ENCODE measurements at places on chromosomes 3 and 15.

DNA sequence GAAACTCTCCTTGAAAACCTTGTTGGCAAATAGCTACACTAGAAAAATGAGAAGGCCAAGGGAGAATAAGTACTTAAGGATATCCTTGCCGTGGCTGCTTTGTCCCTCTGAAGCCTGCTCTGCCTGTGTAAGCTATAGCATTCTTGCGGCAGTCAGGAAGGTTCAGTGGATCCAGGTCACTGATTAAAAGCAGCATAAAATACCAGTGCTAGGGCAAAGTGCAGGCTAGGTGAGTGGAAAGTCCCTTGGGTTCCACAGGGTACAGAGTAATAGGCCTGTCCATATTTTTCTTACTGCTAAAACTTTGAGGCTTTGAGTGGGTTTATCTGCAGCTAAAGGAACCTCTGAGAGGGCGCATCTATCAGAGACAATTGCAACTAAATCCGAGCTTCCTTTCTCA is 10.3 kb downstream of the CXCR6 start:
- DNase-seq: no peak

DNA sequence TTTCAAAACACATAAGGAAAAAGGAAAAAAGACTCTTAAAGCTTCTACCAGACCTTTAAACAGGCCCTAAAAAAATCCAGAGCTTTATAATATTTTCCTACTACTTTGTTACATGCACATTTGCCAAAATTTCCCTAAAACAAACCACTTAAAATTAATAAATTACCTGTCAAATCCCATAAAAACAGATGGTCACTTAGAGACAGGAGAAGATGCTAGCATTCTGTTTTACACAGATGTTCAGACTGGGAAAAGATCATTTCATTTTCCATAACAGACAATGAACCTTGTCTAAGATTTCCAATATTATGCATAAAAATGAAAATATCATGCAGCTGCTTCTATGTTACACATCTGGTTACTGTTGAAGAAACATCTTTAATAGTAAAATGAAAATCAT is 66.6 kb downstream of the SUCLG2 start:
- no peak for DNase-seq

DNA sequence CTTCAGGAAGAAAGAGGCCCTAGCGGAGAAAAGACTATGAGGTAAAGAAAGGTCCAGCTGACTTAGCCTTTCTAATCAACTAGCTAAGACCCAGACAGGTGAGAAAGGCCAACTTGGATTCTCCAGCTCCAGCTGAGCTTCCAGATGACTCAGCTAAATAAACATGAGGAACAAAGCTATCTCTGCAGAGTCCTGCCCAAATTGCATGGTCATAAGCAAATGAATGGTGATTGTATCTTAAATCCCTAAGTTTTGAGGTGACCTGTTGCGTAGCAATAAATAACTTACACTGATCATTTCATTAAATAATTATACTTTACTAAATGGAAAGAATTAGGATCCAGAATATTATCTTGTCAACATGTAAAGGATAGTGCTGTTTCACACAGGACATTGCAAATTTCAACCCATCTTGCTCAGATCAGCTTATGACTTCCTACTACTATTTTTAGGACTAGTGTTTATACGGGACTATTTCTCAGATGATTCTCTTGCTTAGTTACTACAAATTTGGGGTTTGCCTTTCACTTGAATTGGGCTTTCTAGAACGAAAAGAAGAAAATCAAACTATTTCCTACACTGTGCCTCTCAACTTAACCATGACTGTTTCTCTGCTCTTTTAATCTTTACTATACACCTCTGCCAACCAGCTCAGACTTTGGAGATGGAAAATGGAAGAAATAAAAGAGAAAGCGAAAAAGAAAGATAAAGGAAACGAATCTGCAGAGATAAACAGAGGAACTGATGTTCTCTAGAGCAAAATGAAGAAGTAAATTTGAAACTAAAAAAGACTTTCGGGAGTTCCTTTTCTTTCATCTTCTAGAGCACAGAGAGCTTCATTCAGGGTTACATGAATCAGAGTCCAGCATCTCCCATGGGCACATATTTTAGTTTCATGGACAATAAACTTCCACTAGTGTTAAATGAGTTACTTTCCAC is 6.6 kb upstream of the ADGRG7 start:
- no peak for DNase-seq

- DNase-seq: no peak
Observed at GRCh38 chr3:189363590-189364255, 192.0 kb downstream of the TPRG1 start.

- DNase-seq: no peak
Observed at GRCh38 chr3:46481636-46482035, 16.1 kb upstream of the RTP3 start.

GRCh38 chr3:98536456-98537017 is 4.8 kb downstream of the GPR15 start:
- DNase-seq: no peak

- DNase-seq: no peak
Observed at GRCh38 chr3:184565421-184566211, 4.0 kb downstream of the EPHB3 start.

GRCh38 chr3:87766721-87767120 is 292.1 kb downstream of the CGGBP1 start:
- DNase-seq: no peak

DNA sequence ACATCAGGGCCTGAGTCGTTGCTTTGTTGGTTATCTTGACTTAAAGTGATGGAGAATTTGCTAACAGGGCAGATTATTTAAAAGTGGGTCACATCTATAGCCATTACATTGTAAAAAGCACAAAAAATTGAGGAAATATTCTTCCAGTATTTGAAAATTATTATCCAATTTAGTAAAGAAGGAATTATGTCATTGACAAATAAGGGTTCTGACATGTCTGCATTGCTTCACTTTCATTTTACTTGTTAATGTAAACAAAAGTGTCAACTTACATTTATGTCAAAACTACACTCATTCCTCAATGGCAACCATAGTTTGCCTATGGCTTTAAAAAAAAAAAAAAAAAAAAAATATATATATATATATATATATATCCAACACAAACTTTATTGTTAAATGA is 3.4 kb upstream of the PARP14 start:
- DNase-seq: no peak
